Islet precursor cell (in vitro differentiated cells): ENCODE measurements at places on chromosomes 6 and 20.

DNA sequence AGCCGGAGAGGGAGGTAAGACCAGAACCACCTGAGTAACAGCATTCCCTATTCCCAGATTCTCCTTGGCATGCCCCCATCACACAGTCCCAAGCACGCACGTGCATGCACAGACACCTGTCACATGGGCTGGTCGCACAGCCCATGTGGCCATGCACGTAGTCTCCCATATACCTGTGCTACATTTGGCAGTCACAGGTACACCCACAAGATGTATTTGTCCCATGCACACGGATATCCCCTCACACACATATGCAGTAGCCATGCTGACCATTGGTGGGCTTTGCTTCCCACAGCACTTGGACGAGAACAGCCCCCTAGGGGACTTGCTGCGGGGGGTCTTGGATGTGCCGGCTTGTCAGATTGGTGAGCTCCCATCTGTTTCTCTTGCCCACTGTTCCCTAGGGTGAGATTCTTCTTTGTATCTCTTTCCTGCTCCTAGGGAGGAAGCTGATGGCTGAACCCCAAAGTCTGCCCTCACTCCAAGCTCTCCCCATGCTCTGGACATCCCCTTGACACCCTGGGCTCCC lies 31.9 kb downstream of the PLCG1 start:
- no peak for DNase-seq

- DNase-seq: no peak
Observed at GRCh38 chr6:160263196-160263939, 4.7 kb upstream of the SLC22A2 start.

GRCh38 chr6:151784441-151785214 lies 22.9 kb upstream of the ESR1 start:
- DNase-seq: no peak

DNA sequence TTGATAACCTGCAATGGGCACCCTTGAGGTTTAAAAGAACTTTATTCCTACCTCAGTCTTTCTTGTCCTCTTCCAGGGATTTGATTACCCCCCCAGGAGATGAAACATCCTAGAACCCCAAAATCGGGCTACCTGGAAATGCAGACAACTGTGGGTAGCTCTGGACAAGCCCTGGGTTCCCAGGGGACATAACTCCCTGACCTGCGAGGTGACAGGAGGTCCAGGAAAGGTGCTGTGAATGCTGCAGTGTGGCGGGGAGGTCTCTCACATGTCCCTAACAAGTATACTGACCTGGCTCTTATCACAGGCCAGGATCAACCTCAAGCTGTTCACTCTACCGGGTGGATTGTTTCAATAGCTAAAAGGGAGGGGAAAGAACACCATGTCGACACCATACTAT lies 11.6 kb downstream of the JAG1 start:
- DNase-seq: no peak

DNA sequence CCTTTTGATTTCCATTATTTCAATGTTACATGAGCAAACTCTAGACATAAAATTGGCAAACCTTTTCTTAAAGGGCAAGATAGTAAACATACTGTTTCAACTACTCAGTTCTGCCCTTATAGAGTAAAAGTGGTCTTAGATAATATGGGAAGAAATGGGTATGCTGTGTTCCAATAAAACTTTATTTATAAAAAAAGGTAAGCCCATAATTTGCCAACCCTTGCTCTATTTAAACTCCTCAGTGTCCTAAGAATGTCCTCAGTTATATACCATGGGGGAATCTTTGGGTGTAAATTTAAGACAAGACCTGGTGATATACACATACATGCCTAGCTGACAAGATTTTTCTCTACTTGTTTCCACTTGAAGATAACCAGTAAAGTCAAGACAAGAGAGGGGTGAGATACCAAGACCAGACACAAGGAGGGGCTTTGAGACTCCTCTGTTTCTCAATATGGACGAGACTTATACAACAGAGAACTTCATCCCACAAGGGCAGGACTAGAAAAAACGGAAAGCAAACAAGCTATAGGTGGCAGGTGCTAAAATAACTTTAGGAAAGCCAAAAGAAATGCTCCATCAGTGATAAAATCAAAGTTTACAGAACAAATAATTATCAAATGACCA lies 10.5 kb downstream of the SNX3 start:
- no peak for DNase-seq

DNA sequence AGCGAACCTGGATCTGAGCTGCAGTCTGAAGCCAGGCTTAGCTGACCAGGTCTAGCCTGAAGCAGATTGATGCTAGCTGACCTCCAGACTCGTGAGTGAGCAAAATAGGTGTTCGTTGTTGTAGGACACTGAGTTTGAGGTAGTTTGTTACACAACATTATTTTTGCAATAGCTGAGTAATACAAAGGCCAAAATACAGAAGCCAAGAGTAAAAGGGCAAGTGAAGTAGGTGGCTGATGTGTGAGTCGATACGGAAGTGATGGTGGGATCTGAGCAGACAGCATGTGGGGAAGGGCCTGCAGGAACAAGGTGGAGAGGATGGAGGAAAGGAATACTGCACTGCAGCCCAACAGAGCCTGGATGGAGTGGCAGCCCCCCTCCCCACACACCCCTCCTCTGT lies 8.5 kb upstream of the SPATS1 start:
- no peak for DNase-seq
